ENCODE measurements at places on chromosomes 12 and 14.

DNA sequence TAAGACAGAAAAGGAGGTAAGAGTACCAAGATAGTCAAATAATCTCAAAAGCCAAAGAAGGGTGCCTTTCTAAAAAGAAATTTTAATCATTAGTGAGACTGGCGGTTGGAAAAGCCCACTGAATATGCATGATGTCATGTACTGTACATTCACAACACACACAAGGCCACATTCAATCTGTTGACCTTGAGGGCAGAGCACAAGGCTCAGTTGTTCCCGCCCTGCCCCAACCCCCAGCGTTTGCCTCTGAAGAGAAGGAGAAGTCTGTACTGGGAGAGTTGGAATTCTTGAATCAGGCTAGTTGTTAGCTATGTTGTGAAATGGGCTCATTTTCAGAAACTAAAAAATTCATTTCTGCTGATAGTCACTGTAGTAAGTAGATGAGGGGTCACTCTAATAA is 50.2 kb upstream of the NID2 start:
- DNase-seq, result no peak

GRCh38 chr12:102977945-102978706 is 20.7 kb downstream of the ASCL1 start:
- DNase-seq, result no peak

DNA sequence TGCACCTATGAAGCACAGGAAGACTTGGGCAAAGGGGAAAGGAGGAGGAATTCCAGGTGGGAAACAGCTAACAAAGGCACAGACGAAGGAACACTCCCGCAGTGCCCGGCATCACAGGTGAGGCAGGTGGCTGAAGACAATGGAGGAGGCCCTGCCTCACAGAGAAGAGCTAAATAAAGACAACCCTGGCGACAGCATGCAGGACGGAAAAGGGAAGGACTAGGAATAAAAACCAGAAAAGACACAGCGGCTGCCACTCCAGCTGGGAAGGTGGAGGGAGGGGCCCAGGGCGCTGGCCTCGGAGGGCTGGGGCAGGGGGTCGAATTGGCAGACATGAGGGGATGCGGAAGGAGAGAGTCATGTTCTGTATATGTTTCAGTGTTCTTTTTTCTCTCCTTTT is 43.0 kb upstream of the ANO2 start:
- DNase-seq, result no peak

DNA sequence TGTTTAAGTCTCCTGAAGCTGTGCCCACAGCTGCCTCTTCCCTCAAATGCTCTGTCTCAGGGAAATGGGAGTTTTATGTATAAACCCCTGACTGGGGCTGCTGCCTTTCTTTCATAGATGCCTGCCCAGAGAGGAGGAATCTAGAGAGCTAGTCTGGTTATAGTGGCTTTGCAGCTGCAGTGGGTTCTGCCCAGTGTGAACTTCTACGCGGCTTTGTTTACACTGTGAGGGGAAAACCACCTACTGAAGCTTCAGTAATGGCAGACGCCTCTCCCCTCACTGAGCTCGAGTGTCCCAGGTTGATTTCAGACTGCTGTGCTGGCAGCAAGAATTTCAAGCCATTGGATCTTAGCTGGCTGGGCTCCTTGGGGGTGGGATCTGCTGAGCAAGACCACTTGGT is 36.9 kb downstream of the SCYL2 start:
- no peak for DNase-seq

DNA sequence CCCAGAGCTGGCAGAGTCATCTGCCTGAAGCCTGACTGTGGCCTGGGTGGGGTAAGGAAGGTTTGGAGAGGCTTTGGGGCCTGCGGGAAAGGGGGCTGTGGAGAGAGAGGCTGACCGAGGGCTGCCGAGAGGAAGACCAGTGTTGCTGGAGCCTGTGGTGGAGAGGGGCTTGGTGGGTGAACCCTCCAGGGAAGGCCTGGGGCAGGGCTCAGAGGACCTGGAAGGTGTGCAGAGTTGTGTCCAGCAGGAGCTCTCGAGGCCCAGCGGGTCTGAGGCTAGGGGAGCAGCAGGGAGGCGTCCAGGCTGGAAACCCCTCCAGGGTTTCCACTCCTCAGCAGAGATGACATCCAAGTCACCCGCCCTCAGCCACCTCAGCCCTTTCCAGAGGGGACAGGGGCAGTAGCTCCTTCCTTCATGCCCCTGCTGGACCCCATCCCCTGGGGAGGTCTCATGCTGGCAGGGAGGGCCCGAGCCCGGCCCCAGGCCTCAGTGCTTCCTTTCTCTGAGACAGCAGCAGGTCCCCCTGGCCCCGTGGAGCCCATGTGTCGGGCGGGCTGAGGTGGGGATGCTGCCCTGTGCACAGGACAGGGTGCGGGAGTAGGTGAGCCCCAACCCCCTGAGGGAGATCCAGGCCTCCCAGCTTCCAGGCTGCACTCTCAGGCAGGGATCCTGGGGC is 8.4 kb downstream of the CEP170B start:
- no peak for DNase-seq

GRCh38 chr14:73829526-73830431 is 21.9 kb upstream of the PTGR2 start:
- no peak for DNase-seq

- DNase-seq, result no peak
Observed at GRCh38 chr12:47950856-47951468, 12.4 kb upstream of the TMEM106C start.

DNA sequence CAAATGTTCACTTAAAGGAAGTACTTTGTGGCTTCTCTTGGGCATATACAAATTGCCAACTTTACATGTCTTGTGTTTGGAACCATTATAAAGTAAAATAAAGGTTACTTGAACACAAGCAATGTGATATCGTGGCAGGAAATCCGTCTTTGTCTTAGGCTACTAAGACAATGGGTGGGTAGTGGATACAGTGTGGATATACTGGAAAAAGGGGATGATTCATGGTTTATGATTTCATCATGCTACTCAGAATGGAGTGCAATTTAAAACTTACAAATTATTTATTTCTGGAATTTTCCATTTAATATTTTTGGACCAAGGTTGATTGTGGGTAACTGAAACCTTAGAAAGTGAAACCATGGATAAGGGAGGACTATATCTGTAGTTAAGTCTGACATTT is 48.4 kb downstream of the MYRFL start:
- no peak for DNase-seq

DNA sequence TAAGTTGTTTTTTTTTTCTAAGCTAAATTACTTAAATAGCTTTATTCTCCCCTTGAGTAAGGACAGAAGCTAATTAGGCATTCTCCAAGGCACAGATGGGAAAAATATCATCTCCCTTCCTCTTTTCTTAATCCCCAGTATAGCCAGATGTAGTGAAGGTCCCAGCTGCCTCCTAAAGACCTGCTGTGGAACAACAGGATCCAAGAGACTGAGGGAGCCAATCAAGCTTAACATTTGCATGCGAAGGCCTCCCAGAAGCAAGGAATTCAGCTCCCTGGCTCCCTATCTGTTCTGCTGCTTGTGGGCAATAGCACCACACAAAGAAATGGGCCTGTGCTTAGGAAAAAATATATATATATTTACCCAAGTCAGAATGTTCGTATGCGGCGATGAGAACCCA is 255.2 kb downstream of the SYT1 start:
- no peak for DNase-seq

DNA sequence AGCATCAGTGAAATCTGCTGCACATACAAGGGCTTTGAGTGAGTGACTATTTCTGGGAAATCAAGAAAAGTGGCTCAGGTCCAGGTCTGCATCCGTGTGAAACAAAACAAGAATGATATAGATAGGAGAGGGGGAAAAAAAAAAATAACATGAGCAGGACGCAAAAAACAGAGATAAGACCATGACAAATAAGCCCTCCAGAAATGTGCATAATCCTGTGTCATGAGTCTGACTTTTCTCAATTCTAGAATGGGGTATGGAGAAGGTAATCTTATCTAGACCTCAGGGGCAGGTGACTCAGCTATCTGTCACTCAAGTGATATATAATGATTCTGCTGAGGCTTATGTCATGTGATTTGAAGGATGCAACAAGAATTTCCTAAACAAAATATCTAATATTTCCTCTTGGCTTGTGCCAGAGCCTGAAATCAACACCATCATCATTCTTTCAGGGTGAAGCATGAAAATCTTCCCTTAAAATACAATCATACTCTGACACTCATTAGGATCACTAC is 250.0 kb downstream of the PHLDA1 start:
- DNase-seq, result no peak

DNA sequence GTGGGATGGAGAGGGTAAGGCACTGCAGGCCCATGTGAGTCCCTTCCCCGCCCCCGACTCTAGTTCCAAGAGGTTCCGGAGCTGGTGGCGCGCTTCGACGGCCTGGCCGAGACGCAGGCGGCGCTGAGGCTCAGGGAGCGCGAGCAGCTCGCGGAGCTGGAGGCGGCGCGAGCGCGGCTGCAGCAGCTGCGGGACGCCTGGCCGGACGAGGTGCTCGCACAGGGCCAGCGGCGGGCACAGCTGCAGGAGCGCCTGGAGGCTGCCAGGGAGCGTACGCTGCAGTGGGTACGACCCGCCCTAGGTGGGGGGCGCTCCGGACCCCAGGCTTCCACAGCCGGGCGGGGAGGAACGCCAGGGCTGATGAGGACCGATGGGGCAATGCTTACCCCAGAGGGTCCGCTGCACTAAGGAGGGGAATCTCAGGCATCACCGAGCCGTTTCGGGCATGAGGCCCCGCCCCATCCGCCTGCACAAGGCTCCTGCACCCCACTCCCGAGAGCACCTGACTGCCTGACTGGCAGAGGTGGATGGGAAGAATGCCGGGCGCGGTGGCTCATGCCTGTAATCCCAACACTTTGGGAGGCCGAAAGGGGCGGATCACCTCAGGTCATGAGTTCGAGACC is 4.9 kb downstream of the CFAP73 start:
- DNase-seq, result no peak

DNA sequence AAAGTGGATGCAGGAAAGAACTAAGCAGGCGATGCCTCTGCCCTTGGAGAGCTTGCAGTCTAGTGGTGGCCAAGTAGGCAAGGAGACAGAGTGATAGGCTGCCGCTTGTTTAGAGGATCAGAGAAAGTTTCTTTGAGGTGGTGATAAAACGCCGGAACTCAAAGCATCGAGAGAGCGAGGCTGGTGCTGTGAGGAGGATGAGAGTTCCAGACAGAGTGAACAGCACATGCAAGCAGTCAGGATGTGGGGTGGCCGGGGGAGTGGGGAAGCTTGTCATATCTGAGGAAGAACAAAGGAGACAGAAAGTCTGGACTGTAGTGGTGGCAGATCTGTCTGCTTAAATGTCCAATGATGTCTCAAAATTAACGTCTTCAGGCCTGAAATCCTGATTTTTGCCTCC is 319.7 kb downstream of the SNAPC1 start:
- no peak for DNase-seq

DNA sequence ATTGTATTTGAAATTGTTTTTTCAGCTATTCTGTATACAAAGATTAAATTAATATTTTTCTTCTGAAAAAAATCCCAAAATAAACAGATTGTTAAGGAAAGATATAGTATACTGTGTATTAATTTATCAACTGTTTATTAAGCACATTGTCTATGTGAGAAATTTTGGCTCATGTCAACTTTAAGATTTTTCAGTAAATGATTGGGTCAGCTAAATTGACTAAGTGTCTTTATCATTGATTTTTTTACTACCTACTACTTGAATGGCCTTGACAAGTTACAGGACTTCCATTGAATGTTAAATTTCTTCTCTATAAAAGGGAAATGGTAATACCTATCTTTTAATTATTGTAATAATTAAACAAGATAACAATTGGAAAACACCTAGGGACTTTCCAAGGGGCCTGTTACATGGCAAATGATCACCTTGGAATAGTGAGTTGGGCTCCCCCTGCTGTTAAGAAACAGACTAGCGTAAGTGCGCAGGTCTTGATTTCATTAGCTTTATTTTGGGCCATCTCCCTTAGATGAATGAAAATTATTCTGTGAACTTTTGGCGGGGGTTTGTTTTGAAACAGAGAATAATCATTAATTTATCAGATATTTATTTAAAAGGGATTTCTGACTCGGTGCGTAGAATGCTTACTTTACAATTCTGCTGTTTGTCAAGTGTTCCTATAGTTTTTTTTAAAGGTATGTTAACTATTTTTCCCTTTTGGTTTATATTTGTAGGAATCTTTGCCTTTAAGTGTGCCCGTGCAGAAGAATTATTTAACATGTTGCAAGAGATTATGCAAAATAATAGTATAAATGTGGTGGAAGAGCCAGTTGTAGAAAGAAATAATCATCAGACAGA is 14.5 kb upstream of the CCT2 start:
- peak; percentile 43 for DNase-seq

DNA sequence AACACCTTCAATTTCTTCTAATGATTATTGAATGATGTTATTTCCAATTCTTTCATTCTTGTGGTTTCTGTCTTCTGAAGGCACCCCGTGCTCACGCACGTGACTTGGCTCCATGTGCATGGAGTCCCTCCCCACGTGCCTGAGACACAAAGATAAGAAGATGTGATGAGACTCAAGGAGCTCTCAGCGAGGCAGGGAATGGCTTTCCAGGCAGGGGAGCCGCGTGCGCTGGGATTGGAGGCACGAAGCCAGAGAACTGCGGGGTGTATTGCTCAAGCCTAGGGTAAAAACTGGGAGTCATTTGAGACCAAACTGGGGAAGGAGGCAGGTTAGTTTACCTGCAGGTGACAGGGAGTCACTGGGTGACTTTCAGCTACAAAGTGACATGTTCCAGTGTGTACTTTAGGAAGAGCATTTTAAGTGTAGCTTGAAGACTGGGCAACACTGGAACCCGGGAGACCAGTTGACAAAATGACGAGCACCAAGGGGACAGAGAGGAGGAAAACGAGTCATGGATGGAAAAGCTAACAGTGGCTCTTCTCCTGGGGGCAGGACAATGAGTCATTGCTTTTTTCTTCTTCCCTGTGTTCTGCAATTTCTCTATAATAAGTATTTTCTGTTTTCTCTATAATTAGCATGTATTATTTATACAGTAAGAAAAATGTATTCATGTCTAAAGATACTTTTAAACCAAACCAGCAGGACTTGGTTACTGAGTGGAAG is 311.7 kb upstream of the FKBP4 start:
- DNase-seq, result no peak

DNA sequence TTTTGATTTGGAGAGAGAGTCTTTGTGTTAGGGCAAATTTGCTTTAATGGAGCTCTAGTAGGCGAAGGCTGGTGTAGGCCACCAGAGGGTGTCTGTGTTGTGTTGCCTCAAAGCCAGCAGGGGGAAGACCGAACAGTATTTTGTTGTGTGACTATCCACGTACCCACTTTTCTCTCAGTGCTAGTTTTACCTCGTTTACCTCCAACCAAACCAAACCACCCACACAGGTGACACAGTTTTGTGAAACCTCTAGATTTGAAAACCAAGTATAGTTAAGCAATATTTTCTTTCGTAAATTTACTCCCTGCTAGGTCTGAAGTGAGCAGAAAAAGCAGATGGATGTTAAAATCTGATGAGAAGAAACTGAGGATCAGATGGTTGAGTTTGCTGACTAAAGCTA is 36.3 kb upstream of the NPFF start:
- peak; percentile 35 for DNase-seq

- DNase-seq, result no peak
Observed at GRCh38 chr12:128531170-128531569, 264.2 kb downstream of the TMEM132C start.
